ENCODE measurements at places on chromosomes 2 and 18. TPM values are rescaled to one million over a fixed set of nuclear protein-coding genes. Genes with fewer than 3 reads are reported as not detected.

GYPC gene
- total RNA-seq, result 120 TPM

SOX11 gene
- not detected for total RNA-seq

- peak; percentile 82 for DNase-seq
Measured at GRCh38 chr2:62306751-62307468, 111.0 kb downstream of the B3GNT2 start.

GRCh38 chr2:45055162-45055605, 45.9 kb upstream of the SIX2 start:
- no peak for DNase-seq

Data from activated CD4-positive, alpha-beta T cell treated with anti-CD3 and anti-CD28 coated beads, Interleukin-2, amount 10 ng/mL, durations not matched to agents 24 days and 14 days (primary cell).